Inflammatory macrophage treated with lipopolysaccharide for 4 hours (primary cell): ENCODE measurements at places on chromosomes 1 and 21.

GRCh38 chr1:192343344-192343743 lies 26.6 kb downstream of the RGS21 start:
- DNase-seq, result no peak

DNA sequence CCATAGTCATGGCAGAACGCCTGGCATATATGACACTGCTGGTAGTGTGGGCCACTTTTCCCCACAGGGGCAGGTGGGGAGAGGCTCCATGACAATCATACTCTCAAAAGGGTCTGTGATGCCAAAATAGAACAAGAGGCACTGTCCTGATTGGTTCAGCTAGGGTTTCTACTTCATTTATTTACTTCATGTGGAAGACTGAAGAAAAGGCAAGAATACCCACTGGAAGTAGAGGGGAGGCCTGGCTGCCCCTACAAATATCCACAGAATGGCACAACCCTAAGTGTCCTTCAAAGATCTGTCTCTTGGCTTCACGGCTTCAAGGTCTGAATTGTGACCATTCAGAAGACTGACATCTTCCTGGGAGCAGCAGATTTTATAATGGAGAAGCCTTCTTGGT lies 4.5 kb upstream of the SFT2D2 start:
- no peak for DNase-seq

- no peak for DNase-seq
Measured at GRCh38 chr1:1358433-1359271, at the start of gene MXRA8. Gene MXRA8, minus strand, starts transcription at chr1:1358555. Its CDS starts 51 bp downstream, at chr1:1358504.

- DNase-seq, result peak; percentile 49
Measured at GRCh38 chr1:109636201-109636952, 16.7 kb downstream of the AMPD2 start.

- peak; percentile 20 for DNase-seq
Measured at GRCh38 chr1:156103521-156103947, 11.0 kb upstream of the LMNA start.

DNA sequence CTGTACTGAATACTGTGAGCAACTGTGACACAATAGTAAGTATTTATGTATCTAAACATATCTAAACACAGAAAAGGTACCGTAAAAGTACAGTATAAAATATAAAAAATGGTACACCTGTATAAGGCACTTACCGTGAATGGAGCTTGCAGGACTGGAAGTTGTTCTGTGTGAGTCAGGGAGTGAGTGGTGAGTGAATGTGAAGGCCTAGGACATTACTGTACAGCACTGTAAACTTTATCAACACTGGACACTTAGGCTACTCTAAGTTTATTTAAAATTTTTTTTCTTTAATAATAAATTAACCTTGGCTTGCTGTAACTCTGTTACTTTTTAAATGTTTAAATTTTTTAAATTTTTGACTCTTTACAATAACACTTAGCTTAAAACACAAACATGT lies 24.5 kb upstream of the SHCBP1L start:
- no peak for DNase-seq
